ENCODE measurements at places on chromosomes 5 and 9. TPM values are rescaled to one million over a fixed set of nuclear protein-coding genes. Genes with fewer than 3 reads are reported as not detected.

GDF9 gene
- 0.29 TPM for total RNA-seq

NPM1 gene
- 795 TPM for total RNA-seq

- no peak overlapping the region for H3K4me3 ChIP-seq
- H3K27ac ChIP-seq: no peak overlapping the region
- no peaks in the 10 kb centered on the region for H3K36me3 ChIP-seq
- peaks cover 29% of the 10 kb centered on the region for H3K4me1 ChIP-seq
- H3K27me3 ChIP-seq: no peaks in the 10 kb centered on the region
Observed at GRCh38 chr5:157914151-157914788, 55.3 kb upstream of the CLINT1 start.

LHX3 gene
- not detected for total RNA-seq

GABRA1 gene
- not detected for total RNA-seq

BSPRY gene
- not detected for total RNA-seq

- peaks cover 5% of the 10 kb centered on the region for H3K4me1 ChIP-seq
- no peak overlapping the region for H3K4me3 ChIP-seq
- peaks cover under 1% of the 10 kb centered on the region for H3K36me3 ChIP-seq
- DNase-seq: no peak
- no peak overlapping the region for H3K27ac ChIP-seq
Observed at GRCh38 chr5:68368311-68369022, 152.9 kb downstream of the PIK3R1 start.

GRCh38 chr9:125990793-125991220 lies 243.6 kb downstream of the PBX3 start:
- no peak overlapping the region for H3K27ac ChIP-seq
- H3K36me3 ChIP-seq: no peaks in the 10 kb centered on the region
- H3K27me3 ChIP-seq: peaks cover 6% of the 10 kb centered on the region
- H3K4me1 ChIP-seq: peaks cover 3% of the 10 kb centered on the region
- peak; percentile 81 for DNase-seq

ADAMTS16 gene
- 12.8 TPM for total RNA-seq

PLAC8L1 gene
- 0.97 TPM for total RNA-seq

GRCh38 chr5:994821-995220 lies 13.8 kb upstream of the NKD2 start:
- H3K4me1 ChIP-seq: peaks cover 8% of the 10 kb centered on the region
- H3K36me3 ChIP-seq: peaks cover under 1% of the 10 kb centered on the region
- DNase-seq: no peak
- H3K4me3 ChIP-seq: no peak overlapping the region
- H3K27ac ChIP-seq: no peak overlapping the region

- H3K4me1 ChIP-seq: peaks cover 84% of the 10 kb centered on the region
- H3K27ac ChIP-seq: peak overlapping the region; percentile 99
- peak; percentile 93 for DNase-seq
- H3K27me3 ChIP-seq: no peaks in the 10 kb centered on the region
Observed at GRCh38 chr9:129482521-129483414, 138.1 kb downstream of the C9orf50 start.

FGF1 gene
- total RNA-seq: 6.9 TPM

DNA sequence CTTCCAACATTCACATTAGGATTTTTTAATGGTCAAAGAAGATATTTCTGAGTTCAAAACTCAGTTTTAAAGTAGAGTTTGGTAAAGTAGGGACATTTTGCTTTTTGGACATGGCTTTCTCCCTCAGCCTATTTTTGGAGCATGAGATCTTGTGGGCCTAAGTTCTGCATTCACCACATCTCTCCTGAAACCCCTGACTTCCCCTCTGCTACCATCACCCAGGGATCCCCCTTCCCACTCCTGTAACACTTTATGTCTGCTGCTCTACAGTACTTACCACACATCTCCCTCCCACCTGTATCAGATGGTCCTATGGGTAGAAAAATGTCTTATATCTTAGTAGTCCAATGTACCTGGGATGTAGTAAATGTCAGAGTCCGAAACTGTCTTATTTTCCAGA lies 48.2 kb upstream of the JAK2 start:
- H3K4me1 ChIP-seq: peaks cover 8% of the 10 kb centered on the region
- no peaks in the 10 kb centered on the region for H3K27me3 ChIP-seq
- DNase-seq: no peak
- no peaks in the 10 kb centered on the region for H3K36me3 ChIP-seq
- no peak overlapping the region for H3K4me3 ChIP-seq

GRCh38 chr9:14824481-14824880 lies 85.7 kb downstream of the FREM1 start:
- no peaks in the 10 kb centered on the region for H3K36me3 ChIP-seq
- H3K27me3 ChIP-seq: no peaks in the 10 kb centered on the region
- no peak overlapping the region for H3K4me3 ChIP-seq

ANKDD1B gene
- total RNA-seq: 0.72 TPM

- peaks cover 59% of the 10 kb centered on the region for H3K4me1 ChIP-seq
- no peaks in the 10 kb centered on the region for H3K36me3 ChIP-seq
- H3K27me3 ChIP-seq: no peaks in the 10 kb centered on the region
- peak overlapping the region; percentile 94 for H3K27ac ChIP-seq
- no peak for DNase-seq
Observed at GRCh38 chr9:113772121-113772810, 103.8 kb upstream of the ZNF618 start.

DNA sequence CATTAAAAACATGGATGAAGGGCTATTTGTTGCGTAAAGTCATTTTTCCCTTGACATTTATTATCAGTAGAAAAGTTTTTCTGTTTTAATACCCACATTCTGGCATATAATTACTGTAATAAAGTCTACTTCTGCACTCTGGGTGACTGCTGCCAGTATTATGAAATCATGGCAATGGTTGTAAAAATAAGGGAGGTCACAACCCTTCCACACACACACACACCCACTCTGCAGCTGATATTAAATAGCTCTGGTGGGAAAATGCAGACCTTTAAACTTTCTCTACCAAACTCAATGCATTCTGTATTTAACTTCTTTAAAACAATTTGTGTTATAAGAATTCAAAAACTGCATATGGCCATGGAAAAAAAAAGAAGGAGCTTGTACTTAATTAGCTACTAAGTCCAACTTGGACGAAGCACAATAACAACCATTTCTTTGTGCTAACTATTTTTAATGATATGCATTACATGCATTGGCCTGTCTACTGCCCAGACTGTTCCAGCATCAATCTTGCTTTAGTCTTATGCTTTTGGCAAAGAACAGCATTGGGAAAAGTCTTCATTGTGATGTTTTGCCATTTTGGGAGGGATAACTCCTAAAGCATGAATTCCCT lies 137.6 kb upstream of the MAP3K1 start:
- no peak overlapping the region for H3K27ac ChIP-seq
- no peaks in the 10 kb centered on the region for H3K36me3 ChIP-seq
- peaks cover 58% of the 10 kb centered on the region for H3K4me1 ChIP-seq
- DNase-seq: no peak
- no peak overlapping the region for H3K4me3 ChIP-seq

DNA sequence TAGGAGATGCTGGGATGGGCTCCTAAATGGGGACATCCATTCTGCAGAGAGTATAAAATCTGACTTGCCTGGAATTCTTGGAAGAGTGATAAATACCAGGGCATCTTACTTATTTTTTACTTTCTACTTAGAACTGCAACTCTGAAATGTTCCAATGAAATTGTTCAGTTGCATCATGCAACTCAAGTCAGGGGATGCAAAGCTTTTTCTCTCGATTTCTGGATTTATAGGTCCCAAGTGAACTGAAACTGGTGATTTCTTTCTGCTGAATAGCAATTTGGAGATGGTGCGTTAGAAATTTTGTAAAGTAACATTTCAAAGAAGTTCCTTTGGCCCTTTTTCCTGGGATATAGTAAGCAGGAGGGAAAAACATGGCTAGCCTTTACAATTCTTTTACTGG lies 238.4 kb upstream of the CD180 start:
- no peak overlapping the region for H3K27ac ChIP-seq
- H3K36me3 ChIP-seq: no peaks in the 10 kb centered on the region

All from chondrocyte (in vitro differentiated cells).